ENCODE measurements at places on chromosomes 4 and X. TPM values are rescaled to one million over a fixed set of nuclear protein-coding genes. Genes with fewer than 3 reads are reported as not detected.

The UCHL1 gene
- 87.6 TPM for polyA plus RNA-seq

The ARHGAP36 gene
- polyA plus RNA-seq, result 30.0 TPM

The APOOL gene
- 24.6 TPM for polyA plus RNA-seq

The AFF2 gene
- 0.32 TPM for polyA plus RNA-seq

The TMPRSS11A gene
- 0.03 TPM for polyA plus RNA-seq

The TMPRSS11F gene
- polyA plus RNA-seq, result not detected

The GPR173 gene
- 2.1 TPM for polyA plus RNA-seq

The G3BP2 gene
- 22.6 TPM for polyA plus RNA-seq
